Kidney capillary endothelial cell (primary cell): ENCODE measurements at places on chromosomes 3 and 15.

- no peak for DNase-seq
Measured at GRCh38 chr3:27678234-27678633, 43.9 kb downstream of the EOMES start.

- DNase-seq: no peak
Measured at GRCh38 chr3:133491481-133492059, 81.9 kb upstream of the CDV3 start.

GRCh38 chr3:123471106-123471505 lies 22.2 kb upstream of the ADCY5 start:
- no peak for DNase-seq

GRCh38 chr3:130712718-130713423 lies 33.8 kb downstream of the PIK3R4 start:
- DNase-seq: no peak

GRCh38 chr15:64693134-64693533 lies 82.3 kb downstream of the RBPMS2 start:
- DNase-seq: no peak

- DNase-seq: no peak
Measured at GRCh38 chr3:32197991-32198390, 40.5 kb upstream of the CMTM8 start.

DNA sequence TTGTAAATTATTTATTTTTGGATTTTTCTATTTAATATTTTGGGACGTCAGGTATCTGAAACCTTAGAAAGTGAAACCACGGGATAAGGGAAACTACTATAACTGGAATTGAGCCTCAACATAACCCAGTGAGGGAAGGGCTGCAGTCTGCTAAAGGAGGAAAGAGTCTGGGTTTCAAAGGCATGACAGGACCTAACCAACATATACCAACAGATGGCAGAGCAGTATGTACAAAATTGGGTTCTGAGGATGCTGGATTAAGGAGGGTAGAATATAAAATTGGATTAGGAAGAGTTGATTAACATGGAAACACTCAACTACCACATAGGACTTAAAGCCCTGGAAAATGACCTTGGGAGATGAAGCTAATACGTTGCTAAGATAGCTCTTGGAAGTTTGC lies 603.5 kb downstream of the MECOM start:
- no peak for DNase-seq

DNA sequence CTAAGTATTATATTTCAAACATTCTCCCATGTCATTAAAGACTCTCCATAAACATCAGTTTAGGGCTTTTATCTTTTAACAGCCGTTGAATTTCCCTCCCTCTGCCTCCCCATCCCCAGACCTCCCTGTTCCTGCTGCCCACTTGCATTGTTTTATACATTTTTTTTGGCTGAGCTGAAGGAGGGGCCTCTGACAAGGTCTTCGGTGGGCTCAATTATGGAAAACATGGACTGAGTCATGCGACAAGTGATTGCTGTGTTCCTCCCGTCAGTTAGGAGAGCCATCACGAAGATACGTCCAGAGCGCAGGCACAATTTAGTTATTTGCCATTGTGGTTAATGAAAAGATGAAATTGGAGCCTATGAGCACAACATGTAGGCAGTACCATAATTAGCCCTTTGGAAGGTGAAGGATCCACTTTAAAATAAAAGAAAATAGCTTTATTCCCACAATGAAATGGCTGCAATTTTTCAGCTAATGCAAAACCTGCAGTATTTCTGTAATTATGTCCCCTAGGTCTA lies 12.0 kb upstream of the NMNAT3 start:
- DNase-seq: no peak

DNA sequence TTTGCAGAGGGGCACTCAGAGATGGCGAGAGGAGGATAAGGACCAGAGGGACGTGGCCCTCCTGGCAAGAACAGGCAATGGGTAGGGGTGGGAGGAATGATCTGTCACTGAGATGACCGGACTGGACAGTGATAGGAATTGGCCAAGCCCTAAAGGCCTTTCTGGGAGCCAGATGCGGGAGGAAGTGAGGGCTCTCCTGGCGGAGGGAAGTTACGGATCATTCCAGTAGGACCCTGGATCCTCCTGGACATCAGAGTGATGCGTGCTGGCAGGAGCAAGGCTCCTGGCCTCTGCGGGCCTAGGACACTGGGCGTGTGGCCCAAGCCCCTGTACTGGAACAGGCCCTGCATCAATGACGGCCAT lies 23.4 kb downstream of the KIF7 start:
- no peak for DNase-seq

DNA sequence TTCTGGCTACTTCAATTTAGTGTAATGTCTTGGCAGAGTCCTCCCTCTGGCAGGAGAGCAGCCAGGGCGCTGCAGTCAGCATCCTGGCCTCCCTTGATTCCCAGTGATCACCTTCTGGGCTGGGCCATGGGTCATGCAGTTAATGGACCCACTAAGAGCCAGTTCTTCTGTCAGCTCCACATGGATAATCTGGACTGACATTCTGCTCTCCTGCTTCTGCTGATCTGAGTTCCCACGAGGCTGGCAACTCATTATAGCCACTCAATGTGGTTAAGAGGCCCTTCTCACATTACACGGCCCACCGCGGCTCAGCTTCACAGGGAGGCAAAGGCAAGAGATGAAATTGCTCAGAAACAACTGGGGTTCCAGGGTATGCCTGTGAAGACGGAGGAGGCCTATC lies 94.0 kb downstream of the WDR76 start:
- no peak for DNase-seq

DNA sequence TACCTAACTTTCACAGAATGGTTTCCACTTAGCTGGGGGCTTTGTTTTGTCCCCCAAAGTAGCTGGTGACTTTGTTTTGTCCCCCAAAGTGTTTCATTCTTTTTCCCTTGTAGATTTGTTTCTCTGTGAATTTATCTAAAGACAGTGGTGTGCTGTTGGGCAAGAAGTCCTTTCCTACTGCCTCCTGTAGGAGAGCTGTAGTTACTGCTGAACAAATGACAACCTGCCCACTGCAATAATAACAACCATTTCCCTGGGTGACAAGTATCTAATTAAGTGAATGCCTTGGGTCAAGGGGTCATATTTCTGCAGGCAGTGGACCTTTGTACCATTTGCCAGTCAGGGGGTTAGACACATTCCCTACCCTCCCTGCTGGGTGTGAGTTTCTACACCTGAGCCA lies 125.4 kb upstream of the BFSP2 start:
- DNase-seq: no peak

DNA sequence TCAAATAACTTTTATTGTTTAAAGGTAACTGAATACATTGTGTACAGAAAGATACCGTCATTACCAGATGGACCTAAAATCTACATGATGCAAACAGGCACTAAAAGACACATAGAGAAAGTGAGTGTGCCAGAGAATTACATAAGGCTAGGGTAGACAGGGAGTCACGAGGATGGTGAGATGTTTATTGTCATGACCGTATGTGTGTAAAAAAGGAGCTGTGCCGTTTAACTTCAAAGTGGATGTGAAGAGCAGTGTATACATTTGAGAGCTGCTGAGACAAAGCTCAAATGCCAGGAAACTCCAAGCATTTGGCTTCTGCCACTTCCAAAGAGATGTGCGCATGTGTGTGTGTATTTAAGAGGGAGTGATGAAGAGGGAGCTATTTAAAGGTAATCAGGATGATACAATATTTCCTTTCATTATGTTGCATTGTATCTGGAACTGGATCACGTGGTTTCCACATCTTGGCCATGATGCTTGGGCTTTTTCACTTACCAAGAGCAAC lies 51.4 kb upstream of the IGF1R start:
- no peak for DNase-seq

DNA sequence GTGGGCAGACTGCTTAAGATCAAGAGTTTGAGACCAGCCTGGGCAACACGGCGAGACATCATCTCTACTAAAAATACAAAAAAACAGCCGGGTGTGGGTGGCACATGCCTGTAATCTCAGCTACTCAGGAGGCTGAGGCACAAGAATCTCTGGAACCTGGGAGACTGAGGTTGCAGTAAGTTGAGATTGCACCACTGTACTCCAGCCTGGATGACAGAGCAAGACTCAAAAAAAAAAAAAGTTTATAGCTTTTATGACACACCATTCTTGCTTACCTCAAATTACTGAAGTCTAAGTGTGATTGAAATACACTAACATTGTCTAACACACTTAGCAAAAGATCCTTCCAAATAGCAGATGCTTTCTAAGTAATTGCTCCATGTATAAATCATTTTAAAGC lies 207.6 kb downstream of the STAG1 start:
- DNase-seq: no peak

GRCh38 chr15:80270472-80270871 lies 18.5 kb upstream of the CTXND1 start:
- no peak for DNase-seq

DNA sequence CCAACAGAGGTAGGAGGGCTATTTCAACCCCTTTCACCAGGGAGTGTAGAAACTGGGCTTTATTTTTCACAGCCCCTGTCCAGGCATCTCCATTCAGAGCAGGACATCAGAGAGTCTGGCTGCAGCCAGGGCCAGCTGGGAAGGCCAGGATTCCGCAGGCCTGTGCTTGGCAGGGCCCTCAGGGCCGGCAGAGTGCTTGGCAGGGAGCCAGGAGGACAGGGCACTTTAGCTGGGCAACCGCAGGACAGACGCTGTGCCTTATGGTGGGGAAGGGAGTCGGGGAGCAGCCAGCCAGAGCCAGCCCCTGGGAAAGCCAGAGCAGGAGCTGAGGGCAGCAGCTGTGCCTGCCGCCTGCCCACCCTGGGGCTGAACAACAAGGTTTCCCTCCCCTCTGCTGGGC lies 34.5 kb upstream of the IQCF6 start:
- no peak for DNase-seq

- peak; percentile 60 for DNase-seq
Measured at GRCh38 chr3:32313723-32314473, 75.4 kb downstream of the CMTM8 start.

GRCh38 chr3:29414468-29415224 lies 133.8 kb downstream of the RBMS3 start:
- no peak for DNase-seq

- DNase-seq: peak; percentile 84
Measured at GRCh38 chr3:47282424-47283192, at the start of the genes KIF9 and KLHL18. Gene KIF9 (minus strand): TSS chr3:47282799. CDS start chr3:47277374, 5,425 bp downstream. Gene KLHL18 (plus strand): TSS chr3:47282944. CDS start chr3:47282966, 22 bp downstream.

GRCh38 chr15:33453761-33454160 lies 143.0 kb downstream of the RYR3 start:
- no peak for DNase-seq

GRCh38 chr3:69359339-69359893 lies 26.5 kb downstream of the FRMD4B start:
- no peak for DNase-seq

GRCh38 chr3:186360779-186361178 lies 1.3 kb downstream of the DGKG start:
- no peak for DNase-seq

- DNase-seq: no peak
Measured at GRCh38 chr3:63975723-63976122, 47.6 kb downstream of the PSMD6 start.

DNA sequence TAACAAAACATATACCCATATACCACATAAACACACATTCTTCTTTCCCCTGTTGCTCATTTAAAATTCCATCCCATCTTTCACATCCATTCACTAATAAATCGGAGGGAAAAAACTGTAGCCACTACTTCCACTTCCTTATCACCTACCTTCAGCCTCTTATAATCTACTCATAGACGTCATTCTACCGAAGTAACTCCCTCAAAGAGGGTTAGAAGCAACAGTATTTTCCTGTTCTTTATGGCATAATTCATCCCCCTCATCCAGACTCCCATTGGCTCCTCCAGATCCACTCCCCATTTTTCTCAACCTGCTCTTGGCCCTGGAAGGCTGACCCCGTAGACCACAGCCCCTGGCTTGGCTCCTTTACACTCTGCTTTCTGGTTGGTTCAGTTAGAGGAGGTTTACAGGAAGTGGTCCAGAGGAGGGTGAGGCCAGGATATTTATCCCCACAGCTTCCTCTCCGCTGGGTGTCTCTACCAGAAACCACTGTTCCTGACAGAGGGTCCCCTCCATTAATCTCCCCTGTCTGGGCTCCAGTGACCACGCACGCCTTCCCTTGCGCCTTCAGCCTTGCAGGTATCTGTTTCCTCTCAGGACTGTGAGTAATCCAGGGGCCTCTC lies 46.3 kb downstream of the FMN1 start:
- DNase-seq: no peak

DNA sequence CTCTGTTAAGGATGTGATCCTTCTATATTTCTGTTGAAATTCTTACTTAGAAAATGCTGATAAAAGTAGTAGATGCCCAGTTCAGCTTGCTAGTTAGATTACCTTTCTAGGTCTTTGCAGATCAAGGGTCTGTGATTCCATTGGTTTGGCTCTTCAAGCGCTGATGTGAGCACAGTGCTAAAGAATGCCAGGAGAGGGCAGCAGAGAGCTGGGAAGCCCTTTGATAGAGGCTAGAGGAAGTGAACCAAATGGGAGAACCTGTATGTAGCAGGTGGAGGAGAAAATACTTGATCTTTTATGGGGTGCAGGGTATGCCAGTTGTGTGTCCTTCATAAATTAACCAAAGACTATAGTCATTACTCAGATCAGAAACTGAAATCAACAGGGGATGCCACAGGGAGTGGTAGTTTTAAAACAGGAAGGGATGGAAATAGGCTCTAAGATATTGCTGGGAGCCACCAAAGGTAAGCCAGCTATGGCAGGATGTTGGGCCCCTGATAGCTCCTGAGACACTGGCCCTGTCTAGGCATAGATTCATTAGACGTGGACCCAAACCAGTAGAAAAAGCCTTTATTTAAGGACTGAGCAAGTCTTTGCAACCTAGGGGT lies 677.4 kb downstream of the SQOR start:
- peak; percentile 46 for DNase-seq

GRCh38 chr15:51492528-51492927 lies 130.0 kb downstream of the DMXL2 start:
- no peak for DNase-seq

- no peak for DNase-seq
Measured at GRCh38 chr3:146037697-146038096, 123.3 kb downstream of the PLOD2 start.

DNA sequence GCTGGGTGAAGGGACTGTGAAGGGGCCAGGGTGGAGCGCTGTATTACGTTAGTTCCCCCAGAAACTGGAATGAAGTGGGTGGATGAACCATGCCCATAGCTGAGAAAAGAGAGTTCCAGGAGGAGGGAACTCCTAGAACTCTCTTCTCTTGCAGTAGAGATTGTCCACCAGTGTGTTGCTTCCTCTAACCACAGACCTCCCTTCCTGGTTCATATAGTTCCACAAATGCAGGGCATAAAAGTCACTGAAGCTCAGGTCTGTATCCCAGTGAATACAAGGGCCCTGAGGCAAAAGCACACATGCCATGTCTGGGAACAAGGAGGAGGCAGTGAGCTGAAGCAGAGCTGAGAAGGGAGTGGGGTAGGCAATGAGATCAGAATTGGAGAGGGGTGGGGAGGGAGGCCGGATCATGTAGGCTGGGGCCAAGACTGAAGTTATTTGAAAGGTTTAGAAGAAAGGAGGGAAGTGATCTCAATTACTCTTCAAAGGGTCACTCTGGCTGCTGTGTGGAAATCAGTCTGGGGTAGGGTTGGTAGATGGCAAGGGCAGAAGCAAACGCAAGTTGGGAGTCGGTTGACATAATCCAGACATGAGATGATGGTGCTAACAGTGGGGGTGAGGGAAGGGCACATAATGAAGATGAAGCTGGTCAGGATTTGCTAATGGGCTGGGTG lies 6.5 kb downstream of the A4GNT start:
- DNase-seq: no peak

GRCh38 chr15:70478251-70478990 lies 284.9 kb downstream of the UACA start:
- DNase-seq: no peak
